CD4-positive, alpha-beta T cell treated with Interleukin-10 for 1 hour (primary cell): ENCODE measurements at places on chromosomes 2 and 18.

DNA sequence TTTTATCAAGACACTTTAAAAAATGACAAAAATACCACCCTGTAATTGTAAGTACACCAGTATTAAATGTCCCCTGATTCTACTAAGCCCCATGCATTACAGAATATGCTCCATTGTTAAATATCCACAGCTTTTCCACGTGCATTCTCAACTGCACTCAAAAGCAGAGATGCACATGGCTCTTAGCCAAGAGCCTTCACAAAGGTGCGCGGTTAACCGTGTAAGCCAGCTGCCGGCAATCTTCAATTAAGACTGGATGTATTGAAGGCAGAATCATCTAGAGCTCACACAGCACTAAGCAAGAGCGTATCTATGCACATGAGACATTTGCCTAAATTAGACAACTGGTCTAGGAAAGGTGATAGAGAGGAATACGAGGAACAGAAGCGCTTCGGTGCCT is 278.3 kb downstream of the NAPG start:
- no peak for DNase-seq

DNA sequence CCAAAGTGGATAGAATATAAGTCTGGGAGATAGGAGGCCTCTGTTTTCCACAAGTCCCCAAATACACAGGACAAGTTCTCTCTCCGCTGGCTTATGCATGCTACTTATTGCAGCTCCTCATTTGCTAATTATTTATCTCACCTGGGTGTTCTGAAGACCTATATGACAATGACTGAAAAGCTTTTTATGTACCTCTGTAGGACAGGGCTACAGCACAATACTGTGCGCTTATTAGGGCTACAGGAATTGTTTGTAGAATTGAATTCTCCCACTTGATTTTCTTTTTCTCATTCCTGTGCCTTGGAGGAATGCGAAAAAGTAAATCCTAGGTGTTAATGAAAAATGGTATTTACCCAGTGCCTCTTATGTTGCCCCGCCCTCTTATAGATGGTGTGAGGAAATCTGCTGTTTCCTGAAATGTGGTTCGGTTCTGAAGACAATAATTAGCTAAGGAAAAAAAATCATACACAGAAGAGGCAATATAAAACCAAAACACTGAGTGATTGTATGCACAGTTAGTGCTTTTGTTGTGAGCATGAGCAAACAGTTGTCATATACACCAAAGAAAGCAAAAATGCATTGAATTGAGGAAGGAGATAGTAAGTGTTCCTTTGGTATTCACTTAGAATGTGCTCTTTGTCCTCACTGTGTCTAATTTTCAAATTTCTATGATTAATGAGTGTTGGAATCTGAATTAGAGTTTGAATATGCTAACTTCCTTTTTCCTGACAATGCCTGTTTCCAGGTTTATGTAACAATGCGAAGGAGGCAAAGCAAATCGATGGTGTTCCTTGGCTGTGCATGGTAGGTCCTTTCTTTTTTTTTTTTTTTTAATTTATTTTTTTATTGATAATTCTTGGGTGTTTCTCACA is 78.7 kb upstream of the PNPT1 start:
- no peak for DNase-seq

DNA sequence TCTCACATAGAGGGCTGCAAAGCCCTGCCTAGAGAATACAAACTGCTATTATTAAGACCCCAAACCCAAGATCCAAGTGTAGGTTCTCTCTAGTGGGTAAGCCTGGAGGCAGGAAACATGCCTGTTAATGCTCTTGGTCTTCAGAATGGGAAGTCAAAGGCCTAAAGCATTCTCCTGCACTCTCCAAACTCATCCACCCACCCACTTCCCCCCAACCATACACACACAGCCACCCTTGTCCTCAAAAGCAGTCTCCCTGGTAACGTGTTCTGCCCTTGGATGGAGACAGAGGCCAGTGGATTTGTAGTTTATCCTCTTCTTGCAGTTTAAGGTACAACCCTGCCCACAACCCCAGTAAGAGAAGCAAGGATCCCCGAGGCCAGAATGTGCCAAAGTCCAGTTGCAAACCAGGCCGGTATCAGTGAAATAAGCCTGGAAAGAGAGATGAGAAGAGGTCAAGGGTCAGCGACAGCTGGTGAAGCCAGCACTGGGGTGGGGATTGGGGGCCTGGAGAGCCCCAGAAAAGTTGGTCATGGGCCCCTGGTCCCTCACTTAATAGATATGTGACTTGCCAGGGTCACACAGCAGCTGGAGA is 23.0 kb downstream of the TMEM247 start:
- no peak for DNase-seq

DNA sequence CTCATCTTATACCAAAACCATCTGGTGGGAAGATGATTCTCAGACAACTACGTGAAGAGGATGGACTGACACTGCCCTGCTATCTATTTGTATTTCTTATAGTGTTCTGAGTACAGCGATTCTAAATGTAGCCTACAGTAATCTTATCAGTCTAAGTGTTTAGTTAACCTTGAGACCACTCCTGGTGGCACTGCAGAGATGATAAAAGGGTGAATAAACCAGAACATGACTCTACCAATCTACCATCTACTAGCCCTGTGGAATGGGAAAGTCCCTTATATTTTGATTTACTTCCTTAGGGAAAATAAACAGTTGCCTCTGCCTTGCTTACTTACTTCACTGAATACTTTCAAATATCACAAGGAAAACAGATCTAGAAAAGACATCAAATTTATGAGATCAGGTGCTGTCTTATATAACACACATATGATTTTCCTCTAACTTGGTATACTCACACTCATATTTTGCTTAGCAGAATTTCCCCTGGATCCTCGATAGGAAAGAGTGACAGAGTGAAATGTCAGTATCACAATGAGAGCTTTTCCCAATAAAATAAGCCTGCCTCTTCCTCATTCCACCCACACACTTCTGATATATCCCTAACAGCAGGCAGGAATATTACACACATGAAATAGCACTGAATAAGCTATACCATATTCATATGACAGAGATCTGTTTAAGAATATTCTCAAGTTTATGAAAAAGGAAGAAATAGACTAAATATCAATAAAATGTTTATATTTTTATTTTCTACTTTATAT is 58.6 kb upstream of the MTIF2 start:
- DNase-seq: no peak

DNA sequence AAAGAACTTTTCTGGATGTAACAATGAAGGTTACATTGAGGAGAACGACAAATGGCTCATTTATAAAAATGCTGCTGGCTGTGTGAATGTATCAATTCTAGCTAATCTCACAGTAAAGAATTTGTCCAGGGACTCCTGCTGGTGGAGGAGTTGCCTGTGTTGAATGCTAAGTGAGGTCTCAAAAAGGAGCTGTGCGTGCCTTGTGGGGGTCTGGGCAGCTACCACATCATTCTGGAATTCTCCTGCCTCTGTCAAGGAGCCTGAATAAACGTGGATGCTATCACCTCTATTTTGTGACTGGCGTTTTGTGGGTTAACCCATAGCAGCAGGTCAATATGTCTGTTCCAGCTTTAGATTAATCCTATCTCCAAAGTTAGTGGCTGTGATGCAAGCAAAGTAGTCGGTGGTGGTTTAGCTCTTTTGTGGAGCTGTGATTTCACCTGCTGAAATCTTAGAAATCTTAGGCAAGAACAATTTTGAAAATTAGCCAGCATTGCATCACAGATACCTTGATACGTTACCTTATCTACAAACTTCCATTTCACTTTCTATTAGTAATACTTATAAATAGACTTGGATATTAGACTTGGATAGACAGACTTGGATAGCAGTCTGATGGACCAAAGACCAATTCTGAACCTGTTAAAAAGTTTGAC is 96.8 kb downstream of the MTCL1 start:
- DNase-seq: no peak

DNA sequence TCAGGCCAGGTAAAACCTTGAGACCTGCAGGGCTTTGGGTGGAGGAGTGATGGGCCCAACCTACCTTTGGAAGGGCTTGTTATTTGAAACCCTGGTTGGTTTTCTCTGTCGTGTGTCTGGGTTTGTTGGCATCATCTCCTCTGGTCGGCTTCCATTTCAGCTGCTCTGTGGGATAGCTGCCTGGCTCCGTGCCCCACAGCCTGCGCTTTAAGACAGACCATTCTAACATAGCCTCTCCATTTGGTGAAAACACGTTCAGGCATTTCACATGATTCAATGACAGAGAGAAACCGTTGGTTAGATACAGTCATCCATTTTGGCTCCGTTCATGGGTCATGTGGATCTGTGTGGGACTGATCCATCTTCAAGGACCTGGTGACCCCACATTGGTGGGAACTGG is 37.0 kb upstream of the LYPD6B start:
- DNase-seq: no peak

DNA sequence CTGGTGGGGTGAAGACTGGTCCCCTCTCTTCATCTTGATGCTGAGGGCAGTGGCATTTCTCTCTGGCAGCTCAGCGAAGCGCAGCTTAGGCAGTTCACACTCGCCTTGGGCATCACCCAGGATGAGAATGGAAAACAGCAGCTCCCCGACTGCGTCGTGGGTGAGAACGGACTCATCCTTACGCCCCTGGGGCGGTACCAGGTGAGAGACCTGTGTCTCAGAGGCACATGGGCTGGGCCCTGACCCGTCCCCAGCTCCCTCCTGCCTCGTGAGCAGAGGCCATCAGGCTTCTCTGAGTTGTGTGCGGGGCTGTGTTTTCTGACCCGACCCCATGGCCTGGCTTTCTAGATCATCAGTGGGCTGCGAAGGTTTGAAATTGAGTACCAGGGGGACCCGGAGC is 8.2 kb upstream of the CCDC74A start:
- DNase-seq: no peak

DNA sequence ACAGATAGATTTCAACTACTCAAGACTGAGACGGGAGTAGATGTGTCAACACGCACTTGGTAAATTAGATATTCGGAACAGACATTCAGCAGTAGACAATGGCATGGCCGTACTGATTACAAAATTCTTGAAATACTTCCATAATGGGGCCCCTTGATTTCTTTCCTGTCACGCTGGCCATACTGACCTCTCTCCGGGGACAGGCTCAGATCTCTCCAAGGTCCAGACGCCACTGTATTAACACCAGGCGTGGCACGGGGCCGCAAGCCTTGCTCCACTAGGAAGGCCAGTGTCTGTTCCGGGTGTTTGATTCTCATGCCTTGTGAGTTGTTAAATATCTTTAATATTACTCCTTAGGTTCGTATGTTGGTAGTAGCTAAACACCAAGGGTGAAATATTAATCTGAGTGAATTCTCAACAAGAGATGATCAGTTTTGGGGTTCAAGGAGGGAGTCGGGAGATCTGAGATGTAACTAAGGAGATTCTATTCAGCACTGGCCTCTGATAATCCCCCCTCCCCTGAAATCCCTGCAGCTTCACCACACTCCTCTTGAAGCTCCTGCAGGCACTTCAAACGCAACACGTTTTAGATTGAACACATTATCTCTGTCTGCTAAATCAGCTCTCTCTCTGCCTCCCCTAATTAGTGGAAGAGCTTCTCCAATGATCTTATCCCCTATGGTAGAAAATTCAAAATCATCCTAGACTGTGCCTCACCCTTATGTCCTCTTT is 2.2 kb upstream of the EHD3 start:
- no peak for DNase-seq

DNA sequence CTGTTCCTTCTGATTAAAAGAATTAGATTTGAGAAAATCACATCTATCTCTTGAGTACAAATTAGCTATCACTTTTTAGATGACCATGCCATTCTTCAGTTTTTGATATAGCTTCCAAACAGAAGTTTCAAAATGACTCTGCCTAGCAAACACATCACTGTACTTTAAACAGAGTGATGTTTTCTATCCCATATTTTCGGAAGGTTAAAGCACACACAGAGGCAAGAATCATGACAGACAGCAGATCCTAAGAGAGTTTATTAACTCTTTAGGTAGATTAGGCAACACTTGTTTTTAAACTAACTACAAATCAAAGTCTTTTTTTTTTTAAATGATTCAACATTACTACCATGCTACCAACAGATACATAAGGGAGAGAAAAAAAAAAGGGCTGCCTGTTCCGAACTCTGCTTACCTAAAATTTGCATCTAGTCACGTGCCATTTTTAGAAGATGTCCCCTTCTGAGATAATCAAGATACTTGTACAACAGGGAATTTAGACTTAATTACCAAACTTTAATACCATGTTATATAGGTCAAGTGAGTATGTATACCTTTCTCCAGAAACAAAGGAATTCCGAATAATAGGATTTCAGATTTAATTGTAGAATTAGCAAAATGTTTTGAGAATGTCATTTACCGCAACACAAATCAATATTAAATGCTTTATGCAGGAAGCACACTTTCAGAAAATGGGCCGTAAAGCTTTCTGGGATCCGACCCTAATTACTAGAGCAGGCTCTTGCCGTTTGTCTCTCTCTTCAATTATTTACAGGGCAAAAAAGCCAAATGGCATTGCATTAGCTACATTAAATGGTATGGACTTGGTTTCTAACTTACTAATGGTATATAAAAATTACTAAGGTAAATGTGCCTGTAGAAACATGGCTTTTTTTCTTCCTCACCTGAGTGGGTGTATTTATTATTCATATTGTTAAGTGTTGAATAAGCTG is 2.6 kb downstream of the RBMS1 start:
- no peak for DNase-seq

GRCh38 chr18:21242780-21243401 is 859 bp downstream of the GREB1L start:
- no peak for DNase-seq

GRCh38 chr2:191691898-191692297 is 14.0 kb downstream of the NABP1 start:
- DNase-seq: no peak

DNA sequence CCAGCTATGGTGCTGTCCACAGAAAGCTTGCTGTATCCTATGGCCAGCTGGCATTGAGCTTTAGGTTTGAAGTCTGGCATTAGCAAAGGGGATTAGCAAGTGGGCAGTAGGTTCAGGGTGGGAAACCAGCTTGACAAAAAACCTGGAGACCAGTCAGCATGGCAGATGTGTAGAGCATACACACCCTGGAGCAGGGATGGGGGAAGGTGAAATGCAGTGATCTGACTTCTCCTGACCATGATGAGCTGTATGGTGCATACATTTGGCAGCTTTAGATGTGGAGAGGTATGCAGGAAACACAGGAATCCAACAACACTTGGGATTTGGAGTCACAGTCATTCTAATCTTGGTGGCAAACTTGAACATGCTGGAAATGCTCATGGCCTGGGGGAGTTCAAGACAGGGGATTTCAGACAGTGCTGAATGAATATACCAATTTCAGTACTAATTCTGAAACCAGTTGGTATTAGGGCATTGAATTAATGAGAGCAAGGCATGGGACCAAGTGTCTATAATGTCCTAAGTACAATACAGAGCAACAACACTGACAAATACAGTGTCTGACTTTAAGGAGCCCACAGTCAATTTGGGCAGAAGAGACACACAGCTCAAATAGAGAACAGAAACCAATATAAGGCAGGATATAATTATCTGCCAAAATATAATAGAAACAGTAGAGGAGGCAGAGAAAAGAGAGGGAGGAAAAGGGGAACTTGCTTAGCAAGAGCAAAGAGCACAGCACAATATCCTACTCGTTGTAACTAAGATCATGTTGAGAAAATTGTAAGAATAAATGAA is 11.8 kb downstream of the ARHGAP15 start:
- DNase-seq: no peak

- DNase-seq: no peak
Observed at GRCh38 chr2:165572151-165572550, 102.7 kb downstream of the CSRNP3 start.

- DNase-seq: no peak
Observed at GRCh38 chr18:8411492-8411891, 197.7 kb upstream of the RAB12 start.
